Neuronal stem cell (in vitro differentiated cells): ENCODE measurements at places on chromosomes 13 and 19.
A peak's percentile ranks its signal among the peaks of the same experiment; 100 is the strongest.

DNA sequence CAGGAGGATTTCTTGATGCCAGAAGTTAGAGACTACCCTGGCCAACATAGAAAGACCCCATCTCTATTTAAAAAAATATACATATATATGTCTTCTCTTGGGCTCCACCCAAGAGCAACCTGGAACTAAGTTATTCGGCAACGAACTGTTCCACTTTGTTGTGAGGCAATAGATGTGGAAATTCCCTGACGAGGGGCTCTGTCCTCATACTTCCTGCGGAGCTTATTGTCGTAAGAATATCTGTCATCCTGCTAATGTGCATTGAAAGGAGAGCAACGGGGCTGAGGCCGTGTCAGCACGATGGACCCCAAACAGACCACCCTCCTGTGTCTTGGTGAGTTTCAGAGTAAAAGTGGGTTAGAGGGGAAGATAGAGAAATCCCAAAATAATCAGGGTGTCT lies at the start of gene FCAR:
FCAR (plus strand) TSS at position 246 of the 400 bp plus-strand sequence; CDS start at position 301, 55 bp downstream.
- H3K36me3 ChIP-seq, result no peaks in the 10 kb centered on the region
- no peaks in the 10 kb centered on the region for H3K27me3 ChIP-seq
- H3K4me1 ChIP-seq, result no peaks in the 10 kb centered on the region
- H3K4me3 ChIP-seq, result no peak within 1 kb of the TSS
- DNase-seq, result no peak

DNA sequence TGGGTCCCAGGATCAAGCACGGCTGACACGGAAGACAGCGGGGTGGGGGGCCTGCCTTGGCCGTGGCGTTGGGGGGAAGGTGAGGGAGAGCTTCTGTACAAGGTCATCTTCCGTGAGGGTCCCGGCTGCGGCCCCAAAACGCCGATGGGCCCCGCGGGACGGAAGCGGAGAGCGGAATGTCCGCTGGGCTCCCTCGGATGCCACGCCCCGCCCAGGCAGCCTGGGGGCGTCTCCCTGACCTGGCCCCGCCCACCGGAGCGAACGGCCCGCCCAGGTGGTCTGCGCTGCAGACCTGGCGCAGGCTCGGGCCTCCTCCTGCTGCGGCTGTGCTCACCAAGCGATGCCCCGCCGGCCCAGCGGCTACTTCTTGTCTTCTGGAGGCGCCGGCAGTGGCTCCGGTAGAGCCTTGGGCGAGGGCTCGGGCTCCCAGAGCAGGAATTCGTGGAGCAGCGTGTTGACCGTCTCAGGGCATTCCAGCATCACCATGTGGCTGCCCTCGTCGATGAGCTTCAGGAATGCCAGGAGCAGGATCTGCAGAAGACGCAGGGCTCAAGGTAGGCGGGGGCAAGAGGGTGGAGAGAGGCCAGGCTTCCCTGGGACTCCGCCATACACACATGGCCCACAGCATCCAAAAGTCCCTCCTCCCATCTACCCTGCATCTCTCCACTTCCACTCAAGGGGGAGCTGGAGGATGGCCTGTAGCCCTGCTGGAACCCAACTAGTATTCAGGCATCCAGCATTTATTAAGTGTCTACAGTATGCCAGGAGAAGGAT lies 10.7 kb downstream of the ABHD8 start:
- H3K27ac ChIP-seq, result peak overlapping the region; percentile 95
- no peaks in the 10 kb centered on the region for H3K27me3 ChIP-seq
- peaks cover 9% of the 10 kb centered on the region for H3K36me3 ChIP-seq
- peak; percentile 79 for DNase-seq

DNA sequence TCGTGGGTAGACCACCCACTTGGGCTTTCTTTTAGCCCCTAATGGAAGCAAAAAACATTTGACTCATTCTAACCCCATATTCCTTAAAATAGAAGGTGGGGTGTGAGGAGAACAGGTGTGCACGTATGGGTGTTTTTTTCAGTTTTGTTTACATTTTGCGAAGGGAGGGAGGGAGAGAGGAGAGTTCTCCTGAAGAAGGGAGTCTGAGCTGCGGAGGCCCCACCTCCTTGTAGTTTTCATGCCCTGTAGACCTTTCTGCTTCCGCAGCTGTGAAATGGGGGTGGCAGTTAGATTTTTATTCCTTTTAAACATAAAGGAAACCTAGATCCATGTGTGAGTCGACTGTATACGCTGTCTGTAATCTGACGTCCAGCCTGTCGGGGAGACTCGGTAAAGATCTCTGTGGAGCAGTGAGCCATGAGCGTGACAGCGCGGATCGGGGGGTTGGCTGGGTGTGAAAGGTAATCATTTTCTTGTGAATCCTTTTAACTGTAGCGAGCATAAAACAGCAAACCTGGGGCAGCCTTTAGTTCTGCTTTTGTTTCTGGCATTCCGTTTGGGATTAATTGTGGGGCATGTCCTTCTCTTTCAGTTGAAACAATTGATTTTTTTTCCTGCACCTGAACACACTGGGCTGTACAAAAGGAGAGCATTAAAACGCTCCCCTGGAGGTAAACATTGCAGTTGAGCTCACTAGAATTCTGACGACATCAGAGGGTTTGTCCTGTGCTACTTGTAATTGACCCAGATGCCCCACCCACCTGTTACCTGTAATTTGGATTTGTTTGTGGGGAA lies 2.3 kb downstream of the UPF1 start:
- no peak overlapping the region for H3K27ac ChIP-seq
- H3K4me1 ChIP-seq, result peaks cover 20% of the 10 kb centered on the region
- peak overlapping the region; percentile 17 for H3K4me3 ChIP-seq
- H3K27me3 ChIP-seq, result no peaks in the 10 kb centered on the region
- H3K36me3 ChIP-seq, result peaks cover 14% of the 10 kb centered on the region

DNA sequence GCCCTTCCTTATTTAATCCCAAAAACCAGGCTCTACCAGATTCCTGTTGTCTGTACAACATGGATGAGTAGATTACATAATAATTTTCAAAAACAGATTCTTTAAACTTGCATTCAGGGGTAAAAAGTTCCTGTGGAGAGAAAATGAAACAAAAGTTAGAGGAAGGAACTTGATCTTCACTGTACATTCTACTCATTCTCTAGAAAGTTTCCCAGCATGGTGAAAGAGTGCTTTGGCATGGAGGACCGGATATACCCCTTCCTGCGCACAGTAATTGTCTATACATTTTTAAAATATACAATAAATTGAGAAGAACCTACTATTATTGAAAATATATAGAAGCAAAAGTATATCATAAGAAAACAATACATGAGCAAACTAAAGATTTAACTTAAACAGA lies 274.2 kb downstream of the ITGBL1 start:
- H3K27ac ChIP-seq, result no peak overlapping the region
- H3K27me3 ChIP-seq, result no peaks in the 10 kb centered on the region
- peaks cover 2% of the 10 kb centered on the region for H3K4me1 ChIP-seq
- no peak for DNase-seq
- H3K4me3 ChIP-seq, result no peak overlapping the region

DNA sequence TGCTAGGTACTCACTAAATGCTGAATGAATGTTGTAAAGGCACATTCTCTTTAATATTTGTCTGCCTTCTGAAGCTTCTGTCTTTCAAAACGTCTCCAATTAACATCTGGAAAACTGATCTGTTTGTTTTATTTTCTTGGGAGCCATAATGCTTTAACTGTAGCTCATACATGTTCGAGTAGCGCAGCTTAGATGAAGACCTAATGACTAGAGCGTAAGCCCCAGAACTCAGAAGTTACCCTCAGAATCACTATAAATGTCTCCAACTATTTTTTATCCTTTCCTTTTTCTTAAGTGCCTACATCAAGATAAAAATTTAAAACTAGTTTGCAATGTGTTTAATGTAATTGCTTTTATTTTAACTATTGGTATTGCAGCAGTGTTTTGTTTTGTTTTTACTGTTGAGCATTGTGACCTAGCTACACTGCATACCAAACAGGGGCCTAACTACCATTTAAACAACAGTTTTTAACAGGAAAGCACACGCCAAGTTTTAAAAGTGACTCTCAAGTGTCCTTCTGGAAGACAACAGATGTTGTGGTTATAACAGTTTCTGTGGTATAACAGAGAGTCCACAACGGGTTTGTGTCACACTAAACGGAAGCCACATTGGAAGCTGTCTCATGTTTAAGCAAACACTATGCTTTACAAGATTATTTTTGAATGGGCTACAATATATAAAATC lies 42.0 kb downstream of the MRPL57 start:
- DNase-seq, result no peak
- H3K36me3 ChIP-seq, result no peaks in the 10 kb centered on the region
- no peak overlapping the region for H3K4me3 ChIP-seq
- no peaks in the 10 kb centered on the region for H3K27me3 ChIP-seq
- H3K27ac ChIP-seq, result no peak overlapping the region

DNA sequence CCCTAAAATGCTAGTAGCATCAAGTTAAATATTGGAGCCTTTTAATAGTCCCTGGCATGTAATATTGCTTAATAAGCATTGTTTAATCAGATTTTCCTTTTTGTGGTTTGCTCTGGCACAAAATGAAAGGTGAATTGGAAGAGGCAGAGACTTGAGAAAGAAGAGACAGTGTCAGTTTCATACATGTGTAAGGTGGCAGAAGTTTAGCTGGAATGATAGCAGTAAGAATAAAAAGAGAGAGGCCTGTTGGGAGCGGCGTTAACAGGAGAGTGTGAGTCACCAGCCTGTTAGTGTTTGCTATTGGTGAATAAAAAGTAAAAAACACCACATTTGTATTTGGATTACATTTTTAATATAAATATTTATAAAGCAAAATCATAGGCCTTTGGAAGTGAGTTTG lies 145.3 kb downstream of the PDS5B start:
- peaks cover 46% of the 10 kb centered on the region for H3K36me3 ChIP-seq
- no peak overlapping the region for H3K4me3 ChIP-seq
- H3K27me3 ChIP-seq, result no peaks in the 10 kb centered on the region
- H3K4me1 ChIP-seq, result no peaks in the 10 kb centered on the region

- DNase-seq, result no peak
- no peak overlapping the region for H3K27ac ChIP-seq
- H3K36me3 ChIP-seq, result peaks cover 53% of the 10 kb centered on the region
- H3K4me3 ChIP-seq, result no peak overlapping the region
- H3K4me1 ChIP-seq, result peaks cover 44% of the 10 kb centered on the region
Observed at GRCh38 chr19:18435178-18435841, 2.6 kb downstream of the ISYNA1 start.
